ENCODE measurements at places on chromosomes 2 and 18.

GRCh38 chr2:199543606-199544172 lies 86.0 kb upstream of the SATB2 start:
- DNase-seq: no peak

DNA sequence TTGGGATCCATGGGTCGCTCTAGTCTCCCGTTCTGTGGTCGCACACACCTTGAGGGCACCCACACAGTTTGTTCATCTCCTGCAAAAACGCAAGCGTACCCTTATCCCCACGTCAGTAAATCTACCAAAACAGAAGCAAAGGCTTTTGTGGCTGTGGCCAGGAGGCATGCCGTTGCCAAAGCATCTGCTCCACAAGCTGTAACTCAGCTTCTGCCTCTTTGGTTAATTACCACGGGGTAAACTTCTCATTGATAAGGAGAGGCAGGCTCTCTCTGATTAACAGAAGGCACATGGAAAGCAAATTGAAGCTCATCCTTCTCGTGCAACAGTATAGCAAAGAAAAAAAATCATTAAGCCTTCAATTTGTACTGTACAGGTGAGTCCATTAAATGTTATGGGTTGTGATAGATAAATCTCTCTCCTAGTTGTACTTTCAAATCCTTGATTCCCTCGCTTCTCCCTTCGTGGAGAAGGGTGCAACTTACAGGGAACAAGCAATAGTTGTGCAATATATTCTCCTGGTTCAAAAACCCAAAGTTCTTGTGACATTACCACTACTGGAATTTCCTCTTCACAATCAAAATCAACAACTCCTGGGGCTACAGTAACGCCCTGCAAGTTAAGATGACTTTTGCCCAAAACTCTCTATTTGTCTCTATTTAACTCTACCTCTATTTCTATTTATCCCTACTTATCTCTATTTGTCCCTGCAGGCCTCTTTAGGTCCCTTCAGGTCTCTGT lies 10.3 kb downstream of the PECR start:
- no peak for DNase-seq

- no peak for DNase-seq
Measured at GRCh38 chr18:72460210-72460680, 83.9 kb downstream of the CBLN2 start.

DNA sequence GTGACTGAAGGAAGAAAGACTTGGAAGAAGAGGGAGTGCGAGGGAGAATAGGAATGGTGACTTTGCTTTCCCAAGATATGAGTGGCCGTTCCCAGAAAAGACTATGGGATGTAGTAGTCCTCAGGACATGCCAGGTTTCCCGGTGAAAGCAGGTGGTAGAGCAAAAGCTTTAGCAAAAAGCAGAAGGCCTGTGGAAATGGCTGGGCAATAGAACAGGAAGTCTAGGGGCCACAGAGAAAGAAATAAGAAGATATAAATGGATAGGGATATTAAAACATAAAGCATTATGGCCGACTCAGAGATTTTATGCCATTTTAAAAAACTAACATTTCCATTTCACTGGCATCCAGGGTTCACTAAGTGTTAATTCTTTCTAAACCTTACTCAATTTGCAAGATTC lies 1.2 kb upstream of the SERPINB13 start:
- DNase-seq: no peak

DNA sequence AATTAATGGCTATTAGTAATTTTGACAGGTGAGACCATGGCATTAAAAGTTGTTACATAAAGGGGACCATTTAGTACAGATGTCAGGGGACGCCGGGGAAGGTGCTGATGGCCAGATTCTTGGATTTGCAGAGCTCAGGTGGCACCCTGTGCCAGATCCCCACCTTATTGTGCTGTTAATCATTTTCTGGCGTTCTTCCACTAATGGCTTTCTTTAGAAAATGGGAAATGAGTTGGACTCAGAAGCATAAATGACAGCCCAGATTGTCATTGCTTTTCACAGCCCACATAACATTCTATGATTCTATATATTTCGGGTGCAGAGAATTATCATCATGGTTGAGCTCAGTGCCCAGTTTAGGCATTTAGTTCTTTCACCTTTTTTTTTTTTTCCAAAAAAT lies 257.2 kb upstream of the TCF4 start:
- no peak for DNase-seq
